ENCODE measurements at places on chromosomes 1 and 21.

- DNase-seq, result no peak
These were observed 49.4 kb downstream of the TENT5C start for GRCh38 chr1:117655220-117655577.

DNA sequence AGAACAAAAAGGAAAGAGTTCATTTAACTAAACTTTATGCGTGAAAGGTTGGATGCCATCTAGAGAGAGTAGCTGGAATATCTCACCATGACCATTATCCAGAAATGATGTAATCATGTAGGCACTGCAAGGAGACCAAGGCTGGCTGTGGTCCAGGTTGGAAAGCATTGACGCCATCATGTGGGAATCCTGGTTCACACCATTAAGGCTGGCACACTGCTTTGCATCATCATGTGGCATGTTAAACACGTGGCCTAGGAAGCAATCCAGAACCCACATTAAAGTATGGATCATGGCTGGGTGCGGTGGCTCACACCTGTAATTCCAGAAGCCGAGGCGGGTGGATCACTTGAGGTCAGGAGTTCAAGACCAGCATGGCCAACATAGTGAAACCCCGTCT is 4.3 kb downstream of the ADAMTS1 start:
- DNase-seq, result no peak

DNA sequence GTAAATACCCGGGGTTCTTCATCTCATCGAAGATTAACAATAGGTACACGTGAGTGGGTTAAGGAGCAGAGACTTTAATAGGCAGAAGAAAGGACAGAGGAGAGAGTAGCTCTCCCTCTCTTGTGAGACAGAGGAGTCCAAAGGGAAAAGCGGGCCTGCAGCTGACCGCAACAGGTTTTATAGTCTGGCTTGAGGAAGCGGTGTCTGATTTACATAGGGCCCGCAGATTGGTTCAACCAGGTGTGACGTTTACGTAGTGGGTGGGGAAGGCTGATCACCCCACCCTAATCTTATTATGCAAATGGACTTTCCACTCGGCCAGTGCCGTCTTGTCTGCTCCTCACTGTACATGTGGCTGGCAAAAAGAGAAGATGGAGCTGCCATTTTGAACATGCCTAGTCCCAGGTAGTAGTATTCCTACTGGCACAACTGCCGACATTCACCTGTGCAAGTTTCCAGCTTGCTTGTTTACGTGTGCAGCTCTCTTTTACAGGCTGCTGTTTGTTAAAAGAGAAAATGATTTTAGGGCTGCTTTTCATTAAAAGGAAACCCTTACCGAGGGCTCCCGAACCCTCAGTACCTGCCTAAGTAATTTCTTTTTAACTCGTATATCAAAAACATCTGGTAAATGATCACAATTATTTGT is 10.6 kb downstream of the CDC14A start:
- no peak for DNase-seq

DNA sequence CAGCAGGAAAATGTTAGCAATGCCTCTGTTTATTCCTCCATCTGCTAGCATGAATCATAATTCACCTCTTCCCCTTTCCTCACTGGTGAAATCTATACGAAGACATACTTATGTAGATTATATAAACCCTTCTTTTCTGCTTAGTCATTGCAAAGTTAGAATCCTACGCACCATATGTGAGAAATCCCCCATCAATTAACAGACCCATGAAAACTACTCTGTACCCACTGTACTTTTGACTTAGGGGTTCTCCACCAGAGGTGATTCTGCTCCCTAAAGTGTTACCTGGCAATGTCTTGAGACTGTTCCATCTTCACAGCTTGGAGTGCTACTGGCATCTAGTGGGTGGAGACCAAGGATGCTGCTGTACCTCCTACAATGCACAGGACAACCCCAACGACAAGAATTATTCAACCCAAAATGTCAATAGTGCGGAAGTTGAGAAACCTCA is 49.6 kb upstream of the KCTD3 start:
- DNase-seq, result peak; percentile 68

GRCh38 chr1:31111290-31111951 is 45.9 kb upstream of the PUM1 start:
- DNase-seq, result no peak

GRCh38 chr21:26377111-26377694 is 195.9 kb downstream of the CYYR1 start:
- no peak for DNase-seq

- peak; percentile 71 for DNase-seq
These were observed 45.8 kb upstream of the DMRTB1 start for GRCh38 chr1:53413175-53414001.

GRCh38 chr1:89584211-89584610 is 48.7 kb upstream of the LRRC8C start:
- DNase-seq, result no peak

DNA sequence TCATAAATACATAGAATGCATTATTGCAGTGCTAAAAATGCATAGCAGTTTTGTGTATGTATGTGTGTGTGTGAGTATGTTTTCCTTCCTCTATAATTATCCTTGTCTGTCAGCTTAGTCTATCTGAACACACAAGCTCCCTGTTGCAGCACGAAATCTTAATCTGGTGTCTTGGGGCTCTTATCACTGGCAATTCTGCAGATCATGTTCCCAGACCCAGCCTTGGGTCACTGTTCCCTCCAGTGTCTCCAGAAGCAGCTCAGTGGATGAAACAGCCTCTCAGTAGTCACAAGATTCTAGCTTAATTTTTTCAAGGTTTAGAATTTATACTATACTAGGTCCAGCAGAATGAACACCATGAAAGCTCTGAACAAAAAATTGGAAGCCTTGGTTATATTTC is 777.9 kb downstream of the MRPL39 start:
- no peak for DNase-seq

GRCh38 chr21:37253991-37254390 is 13.1 kb downstream of the VPS26C start:
- no peak for DNase-seq

DNA sequence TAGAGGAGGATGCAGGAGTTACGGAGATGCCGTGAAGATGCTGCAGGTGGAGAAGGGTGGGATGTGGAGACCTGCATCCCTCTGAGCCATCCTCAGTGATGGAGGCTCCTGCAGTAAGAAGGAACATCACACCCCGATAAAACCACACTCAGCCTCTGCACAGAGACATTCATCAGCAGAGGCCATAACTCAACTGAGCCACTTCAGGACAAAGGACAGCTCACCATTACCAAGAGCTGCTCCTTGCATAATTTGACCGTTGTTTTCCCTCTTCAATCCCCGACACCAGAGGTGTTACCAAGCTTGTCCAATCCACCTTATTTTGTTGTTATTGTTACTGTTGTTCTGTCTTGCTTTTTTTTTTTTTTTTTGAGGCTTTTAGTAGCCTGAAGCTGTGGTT is 543.9 kb downstream of the AJAP1 start:
- no peak for DNase-seq

DNA sequence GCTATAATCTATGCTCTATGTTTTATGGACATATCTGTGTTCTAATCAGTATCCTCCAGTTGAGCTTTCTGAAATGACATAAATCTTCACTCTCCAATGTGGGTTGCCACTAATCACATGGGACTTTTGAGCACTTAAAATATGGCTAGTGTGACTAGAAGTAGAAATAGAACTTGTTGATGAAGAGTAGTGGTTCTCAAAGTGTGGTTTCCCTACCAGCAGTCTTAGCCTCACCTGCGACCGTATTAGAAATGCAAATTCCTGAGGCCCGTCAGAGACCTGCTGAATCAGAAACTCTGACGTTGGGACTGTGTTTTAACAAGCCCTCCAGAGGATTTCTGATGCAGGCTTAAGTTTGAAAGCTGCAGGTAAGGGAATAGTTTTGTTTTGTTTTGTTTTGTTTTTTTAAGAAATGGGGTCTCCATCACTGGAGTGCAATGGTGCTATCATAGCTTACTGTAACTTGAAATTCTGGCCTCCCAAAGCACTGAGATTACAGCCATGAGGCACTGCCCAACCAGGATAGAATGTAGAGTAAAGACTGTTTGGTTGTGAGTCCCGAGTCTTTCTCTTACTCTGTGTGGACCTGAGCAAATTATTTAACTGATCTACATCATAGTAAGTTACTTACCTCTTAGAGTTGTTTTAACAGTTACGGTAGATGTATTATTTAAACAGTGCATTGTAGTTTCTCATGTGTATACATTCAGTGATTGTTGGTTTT is 21.7 kb downstream of the GLRX2 start:
- DNase-seq, result no peak

DNA sequence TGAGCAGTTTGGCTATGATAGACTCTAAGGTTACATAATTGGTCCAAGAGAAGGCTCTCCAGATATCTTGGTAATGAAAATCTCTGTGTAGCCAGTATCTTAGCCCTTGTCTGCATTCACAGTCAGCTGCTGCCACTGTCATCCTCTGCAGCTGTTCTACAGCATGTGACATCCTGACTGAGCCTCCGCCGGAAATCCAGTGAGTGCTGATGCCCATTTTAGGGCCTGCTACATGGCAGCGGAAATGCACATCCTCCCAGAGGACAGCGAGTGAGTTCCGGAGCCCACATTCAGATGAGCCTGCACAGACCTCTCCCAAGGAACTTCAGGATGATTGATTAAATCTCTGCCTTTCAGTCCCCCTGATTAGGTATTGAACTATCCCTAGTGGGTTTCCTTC is 237.1 kb downstream of the HHIPL2 start:
- DNase-seq, result no peak

DNA sequence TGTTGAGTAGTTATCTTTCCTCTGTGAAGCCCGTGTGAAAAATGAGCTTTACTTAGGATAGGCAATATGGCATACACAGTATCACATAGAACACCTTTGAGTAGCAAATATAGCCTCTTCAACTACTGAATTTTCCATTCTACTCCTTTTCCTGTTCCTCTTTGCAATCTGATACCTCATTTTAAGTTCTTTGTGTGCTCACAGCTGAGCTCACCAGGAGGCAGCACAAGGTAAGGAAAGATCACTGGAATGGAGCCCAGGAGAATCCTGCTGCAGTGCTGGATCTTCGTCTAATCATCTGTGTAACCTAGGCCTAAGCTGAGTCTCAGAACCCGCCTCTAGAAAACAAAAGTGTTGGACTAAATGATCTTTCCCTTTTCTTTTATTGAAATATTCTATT is 171.0 kb downstream of the LRRC40 start:
- peak; percentile 56 for DNase-seq

DNA sequence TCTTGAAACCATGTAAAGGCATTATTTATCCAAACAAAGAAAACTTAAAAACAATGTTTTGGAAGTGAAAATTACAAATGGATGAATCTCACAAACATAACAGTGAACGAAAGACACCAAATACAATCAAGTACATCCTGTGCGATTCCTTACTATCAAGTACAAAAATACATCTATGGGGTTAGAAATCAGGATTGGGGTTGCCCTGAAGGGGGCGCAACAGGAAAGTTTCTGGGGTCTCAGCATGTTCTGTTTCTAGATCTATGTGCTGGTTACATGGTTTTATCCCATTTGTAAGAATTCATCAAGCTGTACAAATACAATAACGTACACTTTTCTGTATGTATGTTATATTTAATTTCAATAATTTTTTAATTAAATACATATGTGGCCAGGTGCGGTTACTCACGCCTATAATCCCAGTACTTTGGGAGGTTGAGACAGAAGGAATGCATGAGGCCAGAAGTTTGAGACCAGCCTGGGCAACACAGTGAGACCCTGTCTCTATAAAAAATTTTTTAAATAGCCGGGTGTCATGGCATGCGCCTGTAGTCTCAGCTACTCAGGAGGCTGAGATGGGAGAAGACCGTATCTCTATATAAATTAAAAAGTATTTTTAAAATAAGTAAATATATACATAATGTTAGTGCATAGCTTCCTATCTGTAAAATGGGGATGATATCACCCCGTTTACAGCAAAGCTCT is 121.5 kb upstream of the SOD1 start:
- DNase-seq, result no peak

- no peak for DNase-seq
These were observed 226.0 kb downstream of the ST6GALNAC3 start for GRCh38 chr1:76300556-76300955.

GRCh38 chr1:203407296-203407695 is 56.4 kb upstream of the FMOD start:
- no peak for DNase-seq

DNA sequence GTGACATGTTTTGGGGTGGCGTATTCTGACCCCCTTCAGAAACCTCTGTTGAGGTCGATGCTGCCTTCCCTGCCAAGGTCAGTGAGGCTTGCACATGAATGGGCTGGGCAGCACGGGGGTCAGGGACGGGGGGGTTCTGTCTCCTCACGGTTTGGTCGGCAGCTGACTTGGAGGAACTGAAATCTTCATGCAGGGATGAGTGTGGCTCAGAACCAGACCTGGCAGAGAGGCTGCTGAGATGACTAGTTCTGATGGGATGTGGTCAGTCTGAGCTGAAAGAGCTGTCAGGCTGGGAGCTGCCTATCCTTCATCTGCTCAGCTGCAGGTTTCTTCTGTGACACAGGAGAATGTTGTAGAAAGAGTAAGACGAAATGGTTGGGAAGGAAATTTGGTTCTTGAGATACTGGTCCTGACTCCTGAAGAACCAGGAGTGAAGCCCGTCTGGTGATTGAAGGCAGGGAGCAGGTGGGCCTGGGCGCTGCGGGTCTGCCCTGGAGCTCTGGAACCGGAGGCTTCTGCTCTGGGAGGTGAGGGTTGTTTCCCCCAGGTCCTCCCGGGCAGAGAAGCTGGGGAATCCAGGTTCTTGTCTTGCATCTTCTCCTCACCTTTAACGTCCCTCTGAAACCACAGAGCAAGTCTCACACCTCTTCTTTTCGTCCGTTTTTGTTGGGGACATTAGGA is 3.3 kb downstream of the SLX9 start:
- no peak for DNase-seq

DNA sequence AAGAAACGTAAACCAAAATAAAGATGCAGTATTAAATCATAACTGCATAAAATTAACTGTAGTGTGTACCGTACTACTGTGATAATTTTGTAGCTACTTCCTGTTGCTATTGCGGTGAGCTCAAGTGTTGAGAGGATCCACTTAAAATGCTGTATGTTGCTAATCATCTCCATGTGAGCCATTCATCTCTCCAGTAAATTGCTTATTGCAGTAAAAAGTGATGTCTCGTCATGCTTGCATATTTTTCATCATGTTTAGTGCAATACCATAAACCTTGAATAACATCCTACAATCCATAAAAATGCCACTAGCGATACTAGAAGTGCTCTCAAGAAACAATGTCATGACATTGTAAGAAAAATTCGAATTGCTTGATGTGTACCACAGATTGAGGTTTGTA is 66.3 kb downstream of the RAVER2 start:
- no peak for DNase-seq

DNA sequence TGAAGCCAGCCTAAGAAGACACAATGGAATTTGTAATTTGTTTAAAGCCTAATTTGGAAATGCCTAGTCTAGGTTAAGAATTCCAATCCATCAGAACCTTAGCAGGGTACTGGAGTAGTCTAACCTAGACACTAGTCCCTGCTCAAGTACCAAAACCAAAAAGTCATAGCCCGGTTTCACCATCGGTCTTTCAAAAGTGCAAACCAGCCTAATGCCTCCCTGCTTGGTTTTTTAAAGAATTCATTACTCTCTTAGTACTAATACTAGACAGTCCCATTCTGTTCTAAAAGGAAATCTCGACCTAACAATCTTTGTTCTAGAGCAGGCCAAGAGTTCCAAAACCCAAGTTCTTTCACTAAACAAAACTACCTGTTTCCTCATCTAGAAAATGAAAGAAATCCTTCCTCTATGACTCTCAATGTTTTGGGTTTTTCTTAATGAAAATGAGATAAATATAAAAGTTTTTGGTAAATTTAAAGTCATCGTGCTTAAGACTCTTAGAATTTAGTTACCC is 2.6 kb downstream of the PUM1 start:
- no peak for DNase-seq

- no peak for DNase-seq
These were observed 448.3 kb downstream of the PTPRC start for GRCh38 chr1:199087144-199087543.

All from skeletal muscle cell (primary cell).